NCI-H82 (cell line): ENCODE measurements at places on chromosomes 11 and 22.

DNA sequence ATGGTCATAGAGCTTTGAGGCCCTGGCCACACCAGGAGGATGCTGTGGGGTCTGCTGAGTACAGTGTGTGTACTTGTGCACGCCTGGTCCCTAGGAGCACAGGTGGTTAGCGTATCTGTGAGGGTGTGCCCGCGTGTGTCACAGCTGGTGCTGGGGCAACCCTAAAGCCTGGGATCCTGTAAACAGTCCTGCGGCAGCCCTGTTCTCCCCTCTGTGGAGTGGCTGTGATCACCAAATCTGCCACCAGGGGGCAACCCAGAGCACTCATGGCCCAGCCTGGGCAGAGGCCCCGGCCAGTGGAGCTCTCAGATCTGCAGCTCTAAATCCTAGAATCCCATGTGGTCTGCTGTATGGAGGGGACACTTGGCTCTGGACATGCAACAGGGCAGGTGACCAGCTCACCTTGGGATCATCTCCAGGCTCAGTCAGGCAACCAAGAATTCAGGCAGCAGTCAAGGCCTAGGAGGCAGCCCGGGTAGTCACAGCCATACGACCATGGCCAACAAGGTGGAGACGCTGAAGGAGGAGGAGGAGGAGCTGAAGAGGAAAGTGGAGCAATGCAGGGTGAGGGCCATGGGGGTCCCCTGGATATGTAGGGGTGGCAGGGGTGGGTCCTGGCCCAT, 3.9 kb downstream of the SH3BP1 start:
- peak; percentile 81 for DNase-seq

DNA sequence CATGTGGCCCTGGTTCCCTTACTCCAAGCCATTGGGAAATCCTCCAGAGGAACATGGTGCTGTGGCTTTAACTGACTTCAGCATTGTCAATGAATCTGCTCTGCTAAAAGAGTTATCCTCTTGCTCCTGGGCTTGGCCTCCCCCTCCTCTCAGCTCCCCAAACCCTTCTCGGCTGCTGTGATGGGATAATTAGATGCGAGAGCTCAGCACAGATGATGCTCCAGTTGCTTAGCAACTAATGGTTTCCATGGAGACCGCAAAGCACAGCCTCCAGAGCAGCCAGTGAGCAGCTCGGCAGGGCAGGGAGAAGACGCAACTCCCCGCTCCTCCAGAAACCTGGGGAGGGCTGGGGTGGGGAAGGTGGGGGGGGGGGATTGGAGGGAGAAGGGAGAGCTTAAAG, 2.8 kb upstream of the UPK2 start:
- peak; percentile 85 for DNase-seq

DNA sequence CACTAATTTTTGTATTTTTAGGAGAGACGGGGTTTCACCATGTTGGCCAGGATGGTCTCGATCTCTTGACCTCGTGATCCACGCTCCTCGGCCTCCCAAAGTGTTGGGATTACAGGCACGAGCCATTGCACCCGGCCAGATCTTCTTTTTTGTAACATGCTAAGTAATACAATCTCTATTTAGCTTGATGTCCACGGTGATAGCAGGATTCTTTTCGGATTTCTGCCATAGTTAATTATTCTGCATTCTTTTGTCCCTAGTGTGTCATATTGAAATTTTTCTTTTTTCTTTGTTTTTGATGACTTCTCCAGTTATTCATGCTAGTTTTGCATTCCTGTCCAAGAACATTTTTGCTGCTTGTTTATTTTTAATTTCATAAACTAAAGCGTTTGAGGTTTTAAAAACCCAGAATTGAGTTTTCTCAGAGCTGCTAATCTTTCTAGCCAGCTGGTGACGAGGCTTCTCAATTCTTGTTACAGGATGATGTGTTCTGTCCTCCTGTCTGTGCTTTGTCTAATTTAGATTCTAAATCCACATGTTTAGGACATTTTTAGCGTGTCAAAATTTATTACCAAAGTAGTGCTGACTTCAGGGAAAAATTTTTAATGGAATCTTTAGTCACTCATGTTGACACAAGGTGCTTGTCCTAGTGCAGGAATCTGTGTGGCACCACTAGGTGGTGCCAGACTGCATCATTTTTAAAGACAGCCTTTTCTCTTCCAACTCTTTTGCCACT, 21.8 kb downstream of the NF2 start:
- DNase-seq, result peak; percentile 59

DNA sequence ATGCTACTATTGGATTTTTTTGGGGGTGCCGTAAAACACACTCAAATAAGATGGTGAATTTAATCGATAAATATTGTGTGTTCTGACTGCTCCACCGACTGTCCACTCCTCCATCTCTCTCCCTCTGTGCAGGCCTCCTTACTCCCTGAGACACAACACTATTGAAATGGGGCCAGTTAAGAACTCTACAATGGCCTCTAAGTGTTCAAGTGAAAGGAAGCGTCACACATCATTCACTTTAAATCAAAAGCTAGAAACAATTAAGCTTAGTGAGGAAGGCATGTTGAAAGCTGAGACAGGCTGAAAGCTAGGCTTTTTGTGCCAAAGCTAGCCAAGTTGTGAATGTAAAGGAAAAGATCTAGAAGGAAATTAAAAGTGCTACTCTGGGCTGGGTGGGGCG, 156.7 kb downstream of the CTTN start:
- DNase-seq, result no peak

- DNase-seq, result no peak
Observed at GRCh38 chr11:128985880-128986279, 43.2 kb upstream of the TP53AIP1 start.

DNA sequence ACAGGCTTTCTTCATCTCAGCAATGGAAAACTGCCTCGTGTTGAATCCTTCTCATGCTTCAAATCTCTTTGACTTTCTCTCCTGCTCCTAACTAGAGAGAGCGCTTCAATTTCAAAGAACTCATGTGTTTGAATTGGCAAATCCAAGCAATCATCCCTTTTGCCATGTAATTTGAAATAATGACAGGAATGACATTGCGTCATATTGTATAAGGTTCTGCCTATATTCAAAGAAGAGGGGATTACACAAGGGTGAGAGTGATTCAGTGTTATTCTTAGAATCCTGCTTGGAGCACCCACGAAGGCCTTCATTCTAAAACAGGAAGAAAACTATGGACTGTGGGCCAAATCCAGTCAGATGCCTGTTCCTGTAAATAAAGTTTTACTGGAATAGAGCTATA, 720.6 kb downstream of the JRKL start:
- DNase-seq, result no peak

DNA sequence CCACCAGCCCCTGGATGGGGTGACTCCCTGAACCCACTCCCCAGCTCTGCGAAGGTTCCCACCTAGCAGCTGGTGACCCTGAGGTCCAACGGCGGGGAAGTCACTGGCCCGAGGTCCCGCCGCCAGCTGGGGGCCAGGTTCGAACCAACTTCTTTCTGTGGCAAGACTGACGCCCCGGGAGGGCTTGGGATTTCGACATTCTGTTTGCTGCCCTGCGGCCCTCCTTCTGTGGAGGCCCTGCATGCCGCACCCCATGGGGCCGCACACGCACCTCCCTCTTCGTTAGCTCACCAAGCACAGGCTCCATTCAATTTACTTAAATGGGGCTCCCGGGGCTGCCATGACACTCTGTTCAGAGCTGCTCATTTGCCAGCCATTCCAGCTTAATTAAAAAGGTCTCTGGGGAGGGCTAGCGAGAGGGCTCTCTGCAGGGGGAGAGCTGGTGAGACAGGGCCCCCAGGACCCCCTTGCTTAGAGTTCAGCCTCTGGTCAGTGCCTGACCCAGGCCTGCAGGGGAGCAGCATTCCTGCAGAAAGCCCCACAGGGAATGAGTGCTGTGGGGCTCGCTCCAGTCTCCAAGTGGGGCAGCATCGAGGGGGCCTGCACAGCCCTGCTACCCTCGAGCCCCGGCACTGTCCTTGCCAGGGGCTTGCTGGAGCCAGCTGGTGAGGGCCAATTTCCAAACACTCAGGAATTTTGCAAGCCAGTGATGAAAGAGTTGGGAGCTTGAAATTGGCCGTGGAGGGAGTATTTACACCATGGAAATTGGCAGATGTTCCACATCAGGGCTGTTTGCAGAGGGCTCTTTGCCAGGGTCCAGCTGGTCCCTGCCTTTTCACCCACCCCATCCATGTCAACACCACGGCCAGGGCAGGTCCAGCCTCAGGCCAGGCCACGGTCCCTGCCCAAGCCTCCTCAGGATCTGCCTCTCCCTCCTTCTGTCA, 80.8 kb downstream of the CACNA1I start:
- no peak for DNase-seq

DNA sequence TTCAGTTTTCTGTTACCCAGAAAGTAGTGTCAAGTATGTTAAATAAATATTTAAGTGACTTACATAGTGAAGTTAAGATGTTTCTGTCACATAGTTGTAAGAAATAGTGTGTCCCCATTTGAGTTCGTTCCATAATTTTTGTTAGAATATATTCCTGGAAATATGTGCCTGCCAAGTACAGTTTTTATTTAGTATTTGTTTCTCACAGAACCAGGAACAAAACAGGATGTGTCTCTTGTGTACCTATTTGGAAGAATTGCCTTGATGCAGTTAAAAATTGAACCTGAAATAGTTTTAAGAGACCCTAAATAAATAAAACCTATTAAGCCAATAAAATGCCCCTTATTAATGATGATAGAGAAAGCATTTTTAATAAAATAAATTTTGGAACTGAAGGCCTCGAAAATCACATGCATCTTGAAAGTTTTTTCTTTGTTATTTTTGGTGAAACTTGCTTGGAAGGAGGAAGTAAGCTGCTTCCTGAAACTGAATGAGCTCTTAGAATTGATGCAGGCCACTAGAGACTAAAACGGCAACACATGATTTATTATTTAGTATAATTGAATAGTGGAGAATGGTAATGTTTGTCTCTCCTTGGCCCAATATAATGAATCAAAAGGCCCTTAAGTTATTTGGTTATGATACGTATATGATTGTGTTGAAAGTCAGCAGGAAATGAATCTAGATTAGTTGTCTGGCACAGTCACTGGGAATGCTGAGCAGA, 55.9 kb downstream of the SWAP70 start:
- no peak for DNase-seq

GRCh38 chr22:48405741-48406140, 1421.9 kb downstream of the BRD1 start:
- DNase-seq, result no peak

- DNase-seq, result no peak
Observed at GRCh38 chr11:46684367-46684766, 16.1 kb downstream of the ARHGAP1 start.

DNA sequence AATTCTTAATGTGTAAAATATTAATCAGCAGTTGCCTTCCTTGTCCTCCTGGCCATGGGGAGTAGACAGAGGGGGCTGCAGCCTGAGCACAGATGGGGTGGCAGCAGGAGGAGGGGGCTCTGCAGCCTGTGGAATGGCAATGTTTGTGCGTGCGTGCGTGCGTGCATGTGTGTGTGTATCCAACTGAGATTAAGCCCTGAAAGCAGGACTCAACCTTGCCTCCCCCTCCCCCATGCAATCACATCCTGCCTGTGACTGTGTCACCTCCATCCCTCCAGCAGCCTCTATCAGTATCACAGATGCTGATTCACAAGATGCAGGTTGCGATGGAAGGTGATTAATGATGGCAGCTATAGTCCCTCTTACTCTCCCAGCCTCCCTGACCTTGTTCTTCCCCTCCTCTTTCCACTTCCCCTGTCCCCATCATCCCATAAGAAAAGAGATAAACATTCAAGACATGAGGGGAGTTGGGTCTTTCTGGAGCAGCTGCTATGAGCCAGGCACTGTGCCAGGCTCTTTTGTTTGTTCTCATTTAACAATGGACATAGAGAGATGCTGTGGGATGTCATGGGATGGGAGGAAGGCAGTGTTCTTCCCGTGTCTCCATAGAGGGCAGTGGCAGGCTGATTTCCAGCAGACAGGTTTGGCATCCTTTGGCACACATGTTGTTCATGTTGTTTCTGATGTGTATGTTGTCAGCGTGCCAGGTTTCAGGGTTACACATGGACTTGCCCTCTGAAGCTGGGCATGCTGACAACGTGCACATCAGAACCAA, 43.8 kb upstream of the NECTIN1 start:
- peak; percentile 49 for DNase-seq

GRCh38 chr11:36619502-36619901, 21.5 kb upstream of the RAG2 start:
- peak; percentile 71 for DNase-seq

DNA sequence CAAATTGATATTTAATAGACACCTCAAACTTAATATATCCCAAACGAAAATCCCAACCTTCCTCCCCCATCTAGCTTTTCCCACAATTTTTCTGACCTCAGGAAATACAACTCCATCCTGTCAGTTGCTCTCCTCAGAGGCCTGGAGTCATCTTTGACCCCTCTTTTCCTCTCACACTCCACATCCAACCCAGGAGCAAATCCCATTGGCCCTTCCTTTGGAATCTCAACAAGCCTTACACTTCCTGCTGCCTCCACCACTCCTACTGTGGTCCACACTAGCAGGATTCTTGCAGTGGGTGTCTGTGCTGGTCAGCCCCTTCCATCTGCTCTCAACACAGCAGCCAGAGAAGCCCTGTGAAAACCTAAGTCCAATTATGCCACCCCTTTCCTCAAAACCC, 39.3 kb upstream of the RFPL3 start:
- DNase-seq, result no peak

GRCh38 chr11:35919244-35919643, 24.6 kb upstream of the LDLRAD3 start:
- no peak for DNase-seq

DNA sequence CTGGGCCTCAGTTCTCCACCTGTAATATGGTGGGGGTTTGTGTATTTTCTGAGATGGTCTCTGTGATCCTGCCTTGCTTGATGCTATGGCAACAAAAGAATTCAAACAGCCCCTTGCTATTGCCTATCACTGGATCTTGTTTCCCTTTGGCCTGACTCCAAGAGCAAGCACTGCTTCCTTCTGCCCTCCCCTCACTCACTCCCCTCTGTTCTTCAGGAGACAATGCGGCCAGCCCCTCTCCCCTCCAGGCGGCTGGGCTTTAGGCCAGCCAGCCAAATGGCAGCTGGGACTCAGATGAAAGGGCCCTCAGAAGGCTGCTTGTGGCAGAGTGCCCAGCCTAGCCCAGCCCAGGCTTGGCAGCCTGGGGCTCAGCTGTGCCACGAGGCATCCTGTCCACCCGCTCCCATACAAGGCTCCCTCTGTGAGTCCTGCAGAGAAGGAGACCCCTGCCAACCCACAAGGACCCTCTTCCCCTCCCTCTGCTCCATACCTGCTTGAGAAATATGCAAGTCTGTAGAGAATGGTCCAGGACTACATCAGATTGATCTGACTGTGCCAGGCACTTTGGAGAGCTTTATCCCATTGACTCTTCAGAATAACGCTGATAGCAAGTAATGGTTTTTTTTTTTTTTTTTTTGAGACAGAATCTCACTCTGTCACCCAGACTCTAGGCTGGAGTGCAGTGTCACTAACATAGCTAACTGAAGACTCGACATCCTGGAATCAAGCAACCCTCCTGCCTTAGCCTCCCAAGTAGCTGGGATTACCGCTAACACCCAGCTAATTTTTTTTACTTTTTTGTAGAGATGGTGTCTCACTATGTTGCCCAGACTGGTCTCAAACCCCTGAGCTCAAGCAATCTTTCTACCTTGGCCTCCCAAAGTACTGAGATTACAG, 7.6 kb upstream of the KCTD14 start:
- peak; percentile 64 for DNase-seq

GRCh38 chr11:73156686-73157085, 14.6 kb upstream of the FCHSD2 start:
- DNase-seq, result no peak

GRCh38 chr22:46031557-46031956, 54.6 kb upstream of the WNT7B start:
- no peak for DNase-seq
